NCI-H82 (cell line): ENCODE measurements at places on chromosomes 3 and 15.

GRCh38 chr3:27193056-27193455 lies 176.1 kb downstream of the NEK10 start:
- DNase-seq: no peak

DNA sequence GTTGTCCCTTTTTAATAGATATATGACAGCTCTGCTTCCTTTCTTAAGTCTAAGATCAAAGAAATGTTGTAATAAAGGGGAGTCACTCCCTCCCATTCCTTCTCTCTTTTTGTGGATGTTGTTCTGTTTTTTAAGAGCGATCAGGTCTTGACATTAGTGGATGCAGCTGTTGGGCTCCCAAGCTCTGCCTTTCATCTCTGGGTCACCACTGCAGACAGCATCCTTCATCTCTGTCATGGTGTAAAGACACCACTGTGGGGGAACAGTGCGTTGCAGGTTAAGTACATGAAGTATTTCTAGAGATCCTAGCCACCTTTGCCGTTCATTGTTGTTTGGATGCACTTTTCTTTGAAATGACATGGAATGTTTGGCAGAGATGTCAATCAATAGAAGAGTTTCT lies 17.7 kb downstream of the FNDC3B start:
- DNase-seq: no peak

- DNase-seq: no peak
Measured at GRCh38 chr3:58540176-58540858, 3.3 kb upstream of the ACOX2 start.

- no peak for DNase-seq
Measured at GRCh38 chr3:127491909-127492308, 98.6 kb downstream of the TPRA1 start.

DNA sequence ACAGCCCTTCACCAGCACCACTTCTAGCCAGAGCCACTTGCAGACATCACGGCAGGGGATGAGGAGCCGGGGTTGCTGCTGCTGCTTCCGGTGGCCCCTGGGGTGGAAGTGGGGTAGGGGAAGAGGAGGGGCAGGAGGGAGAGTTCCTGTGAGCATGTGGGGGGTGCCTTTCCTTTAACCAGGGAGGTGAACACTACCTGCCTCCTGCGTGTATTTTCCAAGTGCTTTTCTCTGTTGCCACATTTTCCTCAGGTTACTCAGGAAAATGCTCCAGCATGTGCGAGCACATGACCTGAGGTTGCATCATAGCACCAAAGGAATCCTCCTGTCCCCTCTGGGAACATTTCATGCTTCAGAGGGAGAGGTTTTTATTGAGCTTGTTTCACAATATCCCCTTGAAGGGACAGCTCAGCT lies 12.2 kb upstream of the SACM1L start:
- no peak for DNase-seq

DNA sequence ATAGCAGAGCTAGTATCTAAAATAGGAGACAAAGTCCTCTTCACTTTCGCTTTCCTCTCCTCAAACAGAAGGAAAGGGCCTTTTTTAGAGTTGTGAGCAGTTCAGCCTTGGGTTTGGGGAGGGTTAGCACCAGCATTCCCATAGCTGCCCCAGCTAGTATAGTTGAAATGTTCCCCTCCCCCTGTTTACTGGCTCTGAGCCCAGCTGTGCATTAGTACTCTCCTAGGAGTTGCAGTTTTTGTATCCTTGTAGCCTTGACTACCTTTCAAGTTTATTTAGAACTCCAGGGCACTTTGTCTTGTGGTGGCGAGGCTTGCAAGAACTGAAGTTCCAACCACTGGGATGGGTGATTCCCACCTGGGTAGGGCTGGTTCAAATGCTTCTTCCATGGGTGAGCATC lies 245.1 kb upstream of the NAALADL2 start:
- DNase-seq: peak; percentile 6

DNA sequence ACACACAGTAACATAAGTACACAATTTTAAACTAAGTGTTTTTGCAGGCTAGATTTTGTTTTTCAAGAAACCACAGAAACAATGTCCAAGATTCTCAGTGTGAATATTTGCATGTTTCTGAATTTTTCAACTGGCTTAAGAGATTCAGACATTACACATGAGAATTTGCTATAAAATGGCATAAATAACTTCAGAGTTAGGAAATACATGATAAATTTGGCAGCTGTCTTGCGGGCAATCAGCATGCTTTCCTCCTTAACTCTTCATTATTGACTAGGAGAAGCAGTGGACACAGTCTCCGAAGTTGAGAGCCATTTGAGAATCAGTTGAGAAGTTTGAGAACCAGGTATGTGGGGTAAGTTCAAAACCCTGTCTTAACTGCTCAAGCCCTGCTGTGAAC lies 625.6 kb upstream of the SGO1 start:
- DNase-seq: no peak

- peak; percentile 90 for DNase-seq
Measured at GRCh38 chr3:140188285-140188684, 253.3 kb downstream of the CLSTN2 start.

GRCh38 chr15:51237816-51238215 lies 100.6 kb downstream of the CYP19A1 start:
- DNase-seq: no peak
